ENCODE measurements at places on chromosomes 1 and 21.

GRCh38 chr1:162384601-162385279 is 3.2 kb downstream of the C1orf226 start:
- no peak for DNase-seq

DNA sequence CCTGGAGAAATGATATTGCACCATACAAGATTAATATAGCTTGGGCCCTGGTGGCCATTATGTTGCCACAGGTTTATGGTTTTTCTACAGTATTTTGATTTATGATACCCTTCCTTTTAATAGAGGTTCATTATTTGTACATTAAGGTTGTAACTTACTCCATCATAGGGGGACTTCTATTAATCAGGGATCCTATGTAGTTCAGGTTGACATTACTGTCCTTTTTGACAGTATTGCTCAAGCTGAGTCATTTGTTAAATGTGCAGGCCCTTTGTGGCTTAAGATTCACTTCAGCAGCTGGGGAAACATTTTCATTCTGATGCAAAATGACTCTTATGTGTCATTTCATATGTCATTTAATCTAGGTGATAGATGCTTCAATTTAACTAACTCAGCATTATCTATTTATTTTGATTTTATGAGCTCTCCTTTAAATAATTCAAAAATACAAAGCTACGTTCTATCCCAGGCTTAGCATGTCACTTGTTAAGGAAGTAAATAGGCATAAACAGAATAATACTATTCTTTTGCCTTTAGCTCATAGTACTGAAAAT is 686.9 kb upstream of the NCAM2 start:
- peak; percentile 77 for DNase-seq

DNA sequence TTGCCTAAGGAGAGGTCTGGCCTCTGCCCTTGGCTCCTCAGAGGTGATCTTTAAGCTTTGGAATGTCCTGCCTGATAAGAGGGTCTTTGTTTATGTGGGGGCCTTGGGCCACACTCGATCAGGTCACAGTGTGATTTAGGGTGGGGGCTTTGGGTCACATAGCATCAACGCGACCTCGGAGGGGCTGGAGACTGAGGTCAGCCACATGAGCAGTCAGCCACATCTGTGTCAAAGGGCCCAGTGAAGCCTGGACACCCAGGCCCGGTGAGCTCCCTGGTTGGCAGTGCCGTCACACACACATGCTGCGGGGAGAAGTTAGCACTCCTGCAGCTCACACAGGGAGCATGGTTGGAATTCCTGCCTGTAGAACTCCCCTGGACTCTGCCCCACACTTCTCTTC is 345.0 kb downstream of the NPHP4 start:
- no peak for DNase-seq

DNA sequence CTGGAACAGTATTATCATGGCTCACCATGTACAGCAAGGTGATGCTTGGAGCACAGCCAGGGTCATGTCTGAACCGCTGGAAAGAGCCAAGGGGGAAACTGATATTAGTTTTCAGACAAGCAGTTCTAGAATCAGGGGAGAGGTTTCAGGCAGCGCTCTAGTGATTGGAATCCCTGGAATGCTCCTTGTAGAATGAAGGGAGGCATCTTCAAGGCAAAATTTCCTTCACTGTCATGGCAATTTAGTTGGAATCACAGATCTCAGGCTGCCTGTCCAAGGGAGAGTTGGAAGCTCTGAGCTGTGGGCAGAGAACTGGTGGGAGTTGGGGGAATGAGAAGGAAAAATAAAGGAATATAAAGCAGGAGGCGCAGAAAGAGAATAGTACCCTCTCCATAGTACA is 737.1 kb downstream of the PTPRU start:
- DNase-seq: no peak

DNA sequence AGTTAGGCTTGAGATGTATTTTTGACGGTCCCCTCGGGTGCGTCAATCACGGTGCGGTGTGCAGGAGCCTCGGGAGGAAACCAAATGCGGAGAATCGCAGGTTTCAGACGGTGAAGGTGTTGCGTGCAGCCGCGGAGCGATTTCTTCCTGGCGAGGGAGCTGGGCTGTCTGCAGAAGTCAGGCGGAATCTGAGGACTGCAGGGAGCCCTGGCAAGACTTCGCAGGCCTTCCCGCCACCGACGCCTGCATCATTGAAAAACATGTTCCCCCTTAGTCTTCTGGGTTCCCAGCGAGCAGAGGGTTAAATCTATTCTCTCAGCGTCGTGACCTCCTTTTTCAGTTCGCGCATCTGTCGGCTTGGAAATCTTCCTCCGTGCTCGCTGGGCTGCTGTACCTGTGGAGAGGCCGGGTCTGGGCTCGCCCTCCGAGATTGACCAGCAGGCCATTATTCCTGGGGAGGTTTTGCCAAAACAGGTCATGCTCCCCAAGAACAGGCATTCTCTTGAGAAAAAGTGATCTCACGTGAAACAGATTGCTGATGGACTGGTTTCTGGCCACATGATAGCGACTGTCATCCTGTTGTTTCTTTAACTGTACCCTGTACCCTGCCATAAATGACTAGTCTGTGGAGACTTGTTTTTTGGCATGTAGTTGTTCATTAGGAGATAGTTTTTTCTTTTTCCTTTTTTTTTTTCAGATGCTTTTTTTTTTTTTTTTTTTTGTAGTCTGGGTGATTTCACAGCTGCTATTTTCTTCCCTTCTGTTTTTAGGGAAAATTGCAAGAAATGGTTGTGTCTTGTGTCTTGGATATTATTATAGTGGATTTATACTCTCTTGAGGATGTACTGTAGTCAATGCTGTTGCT is 894 bp downstream of the EPB41 start:
- DNase-seq: peak; percentile 8

DNA sequence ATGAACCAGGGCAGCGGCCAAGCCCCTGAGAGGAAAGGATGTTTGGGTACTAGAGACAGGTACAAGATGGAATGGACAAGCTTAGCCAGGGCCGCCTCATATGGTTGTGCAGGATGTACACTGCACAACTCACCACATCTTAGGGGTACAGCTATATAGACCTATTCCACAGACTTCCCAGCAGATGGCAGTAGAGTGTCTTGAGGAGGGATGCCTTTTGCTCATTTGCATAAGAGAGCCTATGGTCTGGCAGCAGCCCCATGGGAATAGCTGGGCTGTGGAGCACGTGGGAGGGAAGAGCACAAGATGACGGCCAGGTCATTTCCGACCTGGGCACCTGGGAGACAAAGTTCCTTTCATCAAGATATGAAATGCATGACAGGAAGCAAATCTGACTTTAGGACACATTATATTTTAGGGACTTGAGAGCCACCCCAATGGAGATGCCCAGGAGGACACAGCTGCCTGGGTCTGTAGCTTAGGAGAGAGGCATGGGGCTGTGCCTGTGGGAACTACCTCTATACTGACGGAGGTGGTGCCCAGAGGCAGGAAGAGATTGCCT is 215.5 kb downstream of the KCNJ6 start:
- peak; percentile 31 for DNase-seq

GRCh38 chr1:55654171-55654570 is 439.0 kb upstream of the USP24 start:
- no peak for DNase-seq

DNA sequence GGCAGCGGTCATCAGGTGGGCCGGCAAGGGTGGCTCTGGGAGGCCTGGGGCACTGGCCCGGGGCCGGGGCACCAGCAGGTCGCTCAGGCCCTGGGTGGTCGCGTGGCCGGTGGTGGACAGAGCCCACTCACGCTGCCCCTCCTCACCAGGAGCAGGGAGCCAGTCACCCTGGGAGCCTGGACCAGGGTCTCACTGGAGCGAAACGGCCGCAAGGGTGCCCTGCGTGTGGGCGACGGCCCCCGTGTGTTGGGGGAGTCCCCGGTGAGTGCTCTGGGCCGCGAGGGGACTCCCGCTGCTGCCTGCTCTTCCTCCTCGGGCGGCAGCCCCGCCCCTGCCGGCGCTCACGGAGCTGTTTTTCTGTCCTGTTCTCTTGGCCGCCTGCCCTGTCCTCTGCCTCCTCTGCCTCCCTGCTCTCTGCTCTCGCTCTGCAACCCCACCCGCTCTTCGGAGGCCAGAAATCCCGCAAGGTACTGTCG is 23.5 kb downstream of the RNF223 start:
- no peak for DNase-seq

GRCh38 chr1:59412718-59413326 is 115.9 kb downstream of the FGGY start:
- no peak for DNase-seq

- DNase-seq: no peak
Measured at GRCh38 chr1:222995236-222995580, 147.8 kb downstream of the TLR5 start.

DNA sequence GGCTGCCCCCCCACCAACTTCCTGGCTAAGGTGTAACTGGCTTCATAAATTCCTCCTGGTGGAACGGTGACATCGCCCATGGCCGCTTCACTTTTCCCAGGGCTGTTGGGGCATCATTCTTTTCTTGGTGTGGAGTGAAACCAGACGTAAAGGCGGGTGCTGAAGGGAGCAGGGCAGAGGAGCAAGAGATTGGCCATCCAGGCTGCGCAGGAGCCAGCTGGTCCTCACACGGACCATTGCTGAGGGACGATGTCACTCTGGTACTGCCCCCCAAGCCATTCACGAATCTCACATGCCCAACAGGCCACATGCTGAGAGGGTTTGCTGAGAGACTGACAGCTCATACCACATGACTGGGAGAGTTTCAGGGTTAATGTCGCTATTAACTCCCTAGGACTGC is 10.5 kb upstream of the PKP1 start:
- DNase-seq: no peak

DNA sequence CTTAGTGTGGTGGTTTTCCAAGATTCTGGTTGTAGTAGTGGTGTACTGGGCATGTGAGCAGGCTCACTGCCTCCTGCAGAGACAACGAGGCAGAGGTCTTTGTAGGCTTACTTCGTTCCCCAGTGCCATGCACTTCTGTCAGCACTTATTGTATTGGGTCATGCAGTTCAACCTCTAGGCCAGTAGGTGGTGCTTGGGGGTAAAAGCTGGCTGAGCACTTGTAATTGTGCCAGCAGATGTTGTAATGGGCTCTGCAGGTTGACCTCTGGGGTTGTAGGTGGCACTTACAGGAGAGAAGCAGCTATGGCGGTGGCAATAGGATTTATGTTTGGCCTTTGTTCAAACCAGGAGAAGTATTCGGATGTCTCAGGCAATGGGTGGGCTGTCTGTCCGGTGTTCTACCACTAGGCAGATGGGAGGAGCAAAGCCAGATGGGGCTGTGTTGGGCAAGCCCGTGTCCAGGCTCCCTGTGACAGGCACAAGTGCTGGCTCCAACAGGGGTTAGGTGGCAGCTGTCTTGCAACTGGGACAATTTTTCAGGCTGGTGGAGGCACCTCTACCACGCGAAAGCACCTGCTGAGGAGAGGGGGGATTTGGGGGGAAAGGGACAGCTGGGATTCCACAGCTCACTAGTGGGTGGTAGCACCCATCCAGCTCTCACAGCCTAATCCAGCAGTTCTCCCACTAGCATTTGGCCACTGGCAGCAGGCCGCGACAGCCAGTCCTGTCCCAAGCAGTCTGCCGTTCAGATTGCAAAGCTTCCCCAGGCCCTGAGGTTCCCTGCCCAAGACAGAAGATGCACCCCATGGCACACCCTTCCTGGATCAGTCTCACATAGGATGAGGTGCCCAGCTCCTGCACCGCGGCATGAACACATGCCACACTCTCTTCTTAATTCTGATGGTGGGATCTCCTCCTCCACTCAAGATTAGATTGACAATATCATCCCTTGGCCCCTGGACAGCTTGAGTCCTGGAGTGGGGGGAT is 274.5 kb downstream of the CTH start:
- DNase-seq: no peak

DNA sequence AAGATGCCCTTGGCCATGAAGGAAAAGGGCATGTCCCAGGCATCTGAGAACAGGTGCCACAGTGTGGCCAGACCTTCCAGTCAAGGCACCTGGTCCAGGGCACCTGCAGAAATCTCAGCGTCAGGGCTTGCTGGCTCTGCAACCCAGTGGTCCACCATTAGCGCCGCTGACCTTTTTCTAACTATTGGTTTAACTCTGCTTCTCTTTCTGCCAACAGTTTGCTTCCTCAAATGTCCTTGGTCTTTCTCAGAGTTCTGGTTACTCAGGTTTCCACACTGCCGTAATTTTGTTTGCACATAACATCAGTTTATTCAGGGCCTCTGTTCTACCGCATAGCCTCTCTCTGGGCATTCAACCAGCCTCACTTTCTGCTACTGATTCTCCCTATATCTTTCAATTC is 16.5 kb upstream of the FYB2 start:
- DNase-seq: no peak

- no peak for DNase-seq
Measured at GRCh38 chr1:208029381-208030287, 118.7 kb upstream of the CD34 start.

- no peak for DNase-seq
Measured at GRCh38 chr1:206020393-206021007, 3.2 kb downstream of the CTSE start.

DNA sequence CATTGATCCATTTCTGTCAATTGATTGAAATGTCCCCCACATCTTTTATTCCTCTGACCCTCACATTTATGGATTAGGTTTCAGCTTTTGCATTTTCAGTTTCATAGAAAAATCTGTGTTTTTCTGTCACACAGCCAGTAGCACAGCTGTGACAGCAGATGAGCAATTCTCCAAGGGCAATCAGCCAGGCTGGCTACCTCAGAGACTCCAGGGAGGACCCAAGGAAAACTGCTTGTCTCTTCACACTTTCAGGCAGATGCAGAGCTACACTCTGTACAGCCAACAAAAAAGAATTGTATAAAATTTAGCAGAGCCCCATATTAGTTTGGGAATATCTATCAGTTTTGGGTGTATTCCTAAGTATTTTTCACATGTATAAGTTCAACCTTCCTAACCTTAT is 257.2 kb downstream of the LRRC7 start:
- DNase-seq: no peak

- DNase-seq: no peak
Measured at GRCh38 chr1:109914587-109915240, 4.1 kb downstream of the CSF1 start.

GRCh38 chr1:21553116-21553926 is 44.1 kb downstream of the ALPL start:
- no peak for DNase-seq

DNA sequence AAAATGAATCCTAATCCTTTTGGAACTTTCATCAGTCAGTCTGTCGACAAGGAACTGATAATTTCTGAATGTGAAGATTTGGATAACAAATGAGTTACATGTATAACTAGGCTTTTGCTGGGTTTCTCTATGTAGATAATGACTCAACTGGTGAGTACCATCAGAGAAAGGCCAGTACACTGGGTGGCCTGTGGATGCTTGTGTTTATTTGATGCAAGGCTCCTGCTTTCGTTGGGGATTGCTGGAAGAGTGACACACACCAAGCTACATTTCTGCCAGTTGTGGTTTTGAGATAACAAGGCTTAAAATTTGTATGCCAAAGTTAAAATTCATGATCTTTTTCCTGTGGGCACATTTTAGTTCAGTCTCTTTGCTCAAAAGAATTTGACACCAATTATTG is 115.7 kb upstream of the UBE2U start:
- DNase-seq: no peak

DNA sequence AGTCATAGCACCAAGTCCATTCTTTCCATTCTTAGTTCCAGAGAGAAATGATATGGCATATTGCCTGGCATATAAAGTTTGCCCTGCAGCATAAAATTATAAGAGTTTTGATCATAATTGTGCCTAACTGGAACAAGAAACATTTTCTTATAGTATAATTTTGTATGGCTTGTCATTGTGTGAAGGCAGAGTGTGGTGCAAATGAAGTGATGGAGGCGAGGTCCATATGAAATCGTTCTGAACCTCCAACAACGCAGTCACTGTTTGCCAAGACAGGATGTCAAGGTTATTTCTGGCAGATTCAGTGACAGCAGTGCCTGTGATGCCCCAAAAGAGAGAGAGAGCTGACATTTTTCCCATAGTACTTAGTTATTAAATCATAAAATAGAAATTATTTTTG is 584.0 kb downstream of the ADGRL2 start:
- DNase-seq: no peak

Measured in NCI-H2081 treated with DMSO at 0.1 percent for 48 hours (cell line).